ENCODE measurements at places on chromosomes 1 and 21. TPM values are rescaled to one million over a fixed set of nuclear protein-coding genes. Genes with fewer than 3 reads are reported as not detected.

The NHLH1 gene
- total RNA-seq: 0.70 TPM

- DNase-seq: peak; percentile 78
Measured at GRCh38 chr1:230401763-230402294, 24.3 kb downstream of the PGBD5 start.

The ACTL8 gene
- total RNA-seq: 2.0 TPM

The CFHR5 gene
- not detected for total RNA-seq

The NECTIN4 gene
- 1.6 TPM for total RNA-seq

GRCh38 chr1:6322161-6322560 lies 61.3 kb upstream of the GPR153 start:
- DNase-seq: no peak

Data from astrocyte (in vitro differentiated cells and primary cell).